Activated T-helper 17 cell treated with anti-CD3 and anti-CD28 coated beads, Interleukin-2, amount 50 U/mL, for 72 hours (primary cell): ENCODE measurements at places on chromosomes 2 and 18. TPM values are rescaled to one million over a fixed set of nuclear protein-coding genes. Genes with fewer than 3 reads are reported as not detected.

The ITGAV gene
- total RNA-seq = 10.0 TPM

The GPR45 gene
- not detected for total RNA-seq

The GRHL1 gene
- total RNA-seq = 0.82 TPM

The GCG gene
- total RNA-seq = not detected

The HRH4 gene
- 3.8 TPM for total RNA-seq

The NT5DC4 gene
- total RNA-seq = not detected

The CHST9 gene
- not detected for total RNA-seq

The ADAM23 gene
- 2.2 TPM for total RNA-seq

The DGUOK gene
- 87.8 TPM for total RNA-seq

The LYPD6B gene
- not detected for total RNA-seq

The ALKAL2 gene
- not detected for total RNA-seq

DNA sequence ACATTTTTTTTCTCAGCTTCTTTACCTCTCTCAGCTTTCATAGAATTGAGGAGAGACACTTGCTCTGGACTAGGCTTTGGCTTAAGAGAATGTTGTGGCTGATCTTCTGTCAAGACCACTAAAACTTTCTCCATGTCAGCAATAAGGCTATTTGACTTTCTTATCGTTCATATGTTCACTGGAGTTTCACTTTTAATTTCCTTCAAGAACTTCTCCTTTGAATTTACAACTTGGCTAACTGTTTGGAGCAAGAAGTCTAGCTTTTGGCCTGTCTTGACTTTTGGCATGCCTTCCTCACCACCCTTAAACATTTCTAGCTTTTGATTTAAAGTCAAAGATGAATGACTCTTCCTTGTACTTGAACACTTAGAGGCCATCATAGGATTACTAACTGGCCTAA, 104.4 kb upstream of the SLC39A10 start:
- no peak for ATAC-seq

DNA sequence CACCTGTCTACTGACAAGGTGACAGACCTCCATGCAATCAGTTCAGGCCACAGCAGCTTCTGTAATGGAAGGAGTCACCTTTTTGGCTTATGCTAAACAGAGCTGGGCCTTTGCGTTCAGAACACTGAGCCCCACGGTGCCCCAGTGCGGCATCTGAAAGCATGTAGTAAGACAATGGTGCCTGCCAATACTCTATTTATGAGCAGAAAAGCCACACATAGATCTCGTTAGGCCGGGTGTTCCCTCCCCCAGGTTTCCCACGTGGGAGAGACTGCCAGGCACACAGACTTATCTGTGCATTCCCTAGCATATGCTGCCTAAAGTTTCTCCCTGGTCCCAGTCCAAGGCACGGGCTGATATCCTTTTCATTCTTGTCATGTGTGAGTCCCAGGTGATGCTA, 150.9 kb downstream of the ACTR3 start:
- ATAC-seq = no peak

GRCh38 chr2:25105336-25106085, 62.9 kb downstream of the POMC start:
- ATAC-seq = no peak

GRCh38 chr2:160347269-160347863, 146.2 kb downstream of the RBMS1 start:
- ATAC-seq = peak; percentile 77

GRCh38 chr2:43675646-43676321, 445 bp downstream of the C1GALT1C1L start:
- no peak for ATAC-seq

DNA sequence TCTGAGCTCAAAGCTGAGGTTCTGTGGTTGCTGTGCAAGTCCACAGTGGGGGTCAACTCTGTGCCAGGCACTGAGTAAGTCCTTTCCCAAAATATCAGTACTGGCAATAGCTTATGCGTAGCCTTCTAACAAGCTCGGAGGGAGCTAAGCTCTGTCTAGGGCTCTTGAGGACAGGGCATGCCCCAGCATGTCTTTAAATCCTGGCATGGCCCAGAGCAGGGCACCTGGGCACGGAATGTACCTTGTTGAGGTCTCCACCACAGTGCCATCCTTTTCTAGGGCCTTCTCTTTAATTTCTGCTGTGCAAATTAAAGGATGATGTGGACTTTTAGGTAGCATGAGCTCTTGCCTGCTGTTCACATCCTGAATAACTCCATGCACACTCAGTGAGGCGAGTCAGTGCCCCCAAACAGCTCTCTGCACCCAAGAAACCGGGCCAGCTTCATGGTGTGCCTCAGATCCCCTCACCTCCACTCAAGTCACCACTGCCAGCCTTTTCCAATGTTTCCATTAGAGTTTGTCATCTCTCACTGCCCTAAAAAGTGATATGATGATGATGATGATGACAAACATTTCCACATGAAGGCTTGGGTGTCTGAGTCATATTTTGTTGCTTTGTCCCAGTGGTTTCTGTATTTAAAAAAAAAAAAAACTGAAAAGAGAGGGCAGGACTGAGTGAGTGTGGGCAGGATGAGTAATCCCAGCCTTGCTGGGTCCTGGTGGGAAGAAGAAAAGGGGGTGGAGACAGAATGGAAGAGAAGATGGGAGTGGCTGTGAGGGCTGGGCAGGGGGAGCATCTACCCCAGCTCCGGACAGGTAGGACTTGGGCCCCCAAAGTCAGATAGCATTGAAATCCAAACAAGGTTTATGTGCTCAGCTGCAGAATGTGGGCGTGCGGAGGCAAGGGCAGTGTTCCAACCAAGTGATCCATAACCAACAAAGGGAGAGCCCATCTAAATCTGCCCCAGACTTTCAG, 78.9 kb downstream of the ZBTB7C start:
- peak; percentile 83 for ATAC-seq

GRCh38 chr2:204260901-204261300, 284.4 kb upstream of the PARD3B start:
- no peak for ATAC-seq

DNA sequence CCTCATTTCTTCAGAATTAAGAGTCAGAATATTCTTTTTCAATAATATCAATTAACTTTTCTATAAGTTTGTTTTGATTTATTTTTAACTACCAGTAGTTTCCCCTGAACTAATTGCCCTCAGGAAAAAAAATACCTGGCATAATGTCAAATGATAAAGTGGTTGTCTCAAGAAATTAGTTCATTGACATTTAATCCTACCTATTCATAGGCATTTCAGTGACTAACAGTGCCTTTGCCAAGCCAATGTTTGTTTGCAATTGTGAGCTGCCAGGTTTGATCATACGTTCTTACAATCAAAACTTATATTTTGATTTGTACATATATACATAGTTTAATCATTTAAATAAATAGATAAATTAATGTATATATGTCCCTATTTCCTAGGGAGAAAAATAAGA, 267.3 kb upstream of the MC4R start:
- no peak for ATAC-seq

DNA sequence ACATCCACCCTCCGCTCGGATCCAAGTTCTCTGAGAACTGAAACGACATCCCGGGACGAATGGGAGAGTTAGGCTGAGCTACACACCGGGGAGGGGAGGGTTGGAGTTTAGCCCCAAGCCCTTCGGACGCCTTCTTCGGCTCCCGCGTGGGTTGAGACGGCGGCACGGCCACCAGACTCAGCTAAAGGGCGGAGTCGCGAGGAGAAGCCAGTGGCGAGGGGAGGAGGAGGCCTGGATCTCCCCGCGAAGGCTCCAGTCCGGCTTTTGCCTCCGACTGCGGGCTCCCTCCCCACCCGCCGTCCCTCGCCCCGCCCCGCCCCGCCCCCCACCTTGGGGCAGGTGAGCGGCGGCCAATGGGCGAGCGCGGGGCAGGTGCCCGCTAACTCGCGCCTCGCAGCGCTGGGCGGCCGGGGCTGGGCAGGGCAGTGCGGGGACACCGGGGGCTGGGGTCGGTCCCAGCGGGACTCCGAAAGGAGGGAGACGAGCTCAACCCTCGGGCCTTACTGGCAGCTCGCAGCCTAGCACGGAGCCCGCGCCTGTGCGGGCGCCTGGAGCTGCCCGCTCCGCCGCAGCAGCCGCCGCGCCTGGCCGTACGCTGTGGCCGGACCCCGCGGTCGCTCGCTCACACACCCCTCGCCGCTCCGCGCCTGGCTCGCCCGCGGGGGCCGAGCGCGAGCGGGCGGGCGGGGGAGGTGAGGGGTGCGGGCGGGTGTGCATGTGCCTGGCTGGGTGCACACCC, at the start of gene EMX1:
TSS of gene EMX1 (plus strand) at position 382 of the 739 bp plus-strand sequence. CDS start at position 716, 334 bp downstream.
- peak; percentile 44 for ATAC-seq

GRCh38 chr2:179252423-179252822, 12.2 kb downstream of the SESTD1 start:
- no peak for ATAC-seq
